ENCODE measurements at places on chromosomes 16 and 17. TPM values are rescaled to one million over a fixed set of nuclear protein-coding genes. Genes with fewer than 3 reads are reported as not detected.

MT1A gene
- total RNA-seq: not detected

CD300LG gene
- not detected for total RNA-seq

MMP15 gene
- total RNA-seq: 1.3 TPM

CSH1 gene
- not detected for total RNA-seq

MLST8 gene
- 27.4 TPM for total RNA-seq

SPEM2 gene
- not detected for total RNA-seq

ARL5C gene
- total RNA-seq: 2.1 TPM

OSGIN1 gene
- total RNA-seq: 6.6 TPM

EIF3CL gene
- total RNA-seq: 86.9 TPM

KRT13 gene
- not detected for total RNA-seq

CMTM2 gene
- total RNA-seq: not detected

RNF43 gene
- 0.49 TPM for total RNA-seq

ANKFY1 gene
- 55.0 TPM for total RNA-seq

MPP3 gene
- total RNA-seq: 5.7 TPM

PYY gene
- not detected for total RNA-seq

CTF1 gene
- 2.5 TPM for total RNA-seq

CACNG5 gene
- total RNA-seq: not detected

CTRB2 gene
- total RNA-seq: not detected

SOCS1 gene
- 5.6 TPM for total RNA-seq

ST6GALNAC2 gene
- not detected for total RNA-seq

CDH8 gene
- total RNA-seq: not detected

VMO1 gene
- total RNA-seq: 0.27 TPM

ADAP2 gene
- 0.90 TPM for total RNA-seq

PDPR gene
- total RNA-seq: 25.7 TPM

PMP22 gene
- total RNA-seq: 111 TPM

PDILT gene
- total RNA-seq: not detected

TEKT3 gene
- 0.63 TPM for total RNA-seq

OR3A3 gene
- total RNA-seq: not detected

HOXB7 gene
- 0.18 TPM for total RNA-seq

EVPLL gene
- not detected for total RNA-seq

MYH8 gene
- not detected for total RNA-seq

PRDM7 gene
- total RNA-seq: not detected

KCNAB3 gene
- total RNA-seq: not detected

MT1F gene
- 0.18 TPM for total RNA-seq

DNAAF1 gene
- total RNA-seq: not detected

KIF2B gene
- total RNA-seq: not detected

SLC52A1 gene
- 0.25 TPM for total RNA-seq

FA2H gene
- not detected for total RNA-seq

SLC22A31 gene
- not detected for total RNA-seq

CACNG4 gene
- total RNA-seq: not detected

SLFN5 gene
- 176 TPM for total RNA-seq

AIPL1 gene
- not detected for total RNA-seq

GNAO1 gene
- not detected for total RNA-seq

HLF gene
- 4.4 TPM for total RNA-seq

SPATA32 gene
- not detected for total RNA-seq

MFSD11 gene
- 40.5 TPM for total RNA-seq

NPTX1 gene
- 0.57 TPM for total RNA-seq

EVI2A gene
- total RNA-seq: 11.0 TPM

PRSS22 gene
- total RNA-seq: not detected
